ENCODE measurements at places on chromosomes 4 and X.

GRCh38 chrX:8429692-8430249 is 34.9 kb upstream of the VCX3B start:
- DNase-seq, result no peak

DNA sequence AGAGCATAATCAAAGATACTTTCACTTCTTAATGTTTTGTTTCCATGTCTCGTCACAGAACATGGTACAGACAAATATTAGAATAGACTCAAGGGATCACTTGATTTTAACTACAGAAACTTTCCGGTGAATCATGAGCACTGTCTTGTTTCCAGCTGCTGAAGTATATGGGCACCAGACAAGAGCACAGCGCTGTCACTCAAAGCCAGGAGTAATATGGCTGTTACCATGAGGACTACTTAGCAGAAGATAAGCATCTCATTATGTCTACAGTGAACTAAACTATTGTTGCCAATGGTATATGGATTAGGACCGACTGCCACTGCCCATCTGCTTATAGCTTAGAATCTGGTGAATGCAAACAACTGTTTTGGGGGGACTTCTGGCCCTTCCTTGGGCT is 34.3 kb downstream of the MECP2 start:
- DNase-seq, result no peak

- no peak for DNase-seq
Measured at GRCh38 chr4:85760511-85760910, 285.6 kb downstream of the ARHGAP24 start.

DNA sequence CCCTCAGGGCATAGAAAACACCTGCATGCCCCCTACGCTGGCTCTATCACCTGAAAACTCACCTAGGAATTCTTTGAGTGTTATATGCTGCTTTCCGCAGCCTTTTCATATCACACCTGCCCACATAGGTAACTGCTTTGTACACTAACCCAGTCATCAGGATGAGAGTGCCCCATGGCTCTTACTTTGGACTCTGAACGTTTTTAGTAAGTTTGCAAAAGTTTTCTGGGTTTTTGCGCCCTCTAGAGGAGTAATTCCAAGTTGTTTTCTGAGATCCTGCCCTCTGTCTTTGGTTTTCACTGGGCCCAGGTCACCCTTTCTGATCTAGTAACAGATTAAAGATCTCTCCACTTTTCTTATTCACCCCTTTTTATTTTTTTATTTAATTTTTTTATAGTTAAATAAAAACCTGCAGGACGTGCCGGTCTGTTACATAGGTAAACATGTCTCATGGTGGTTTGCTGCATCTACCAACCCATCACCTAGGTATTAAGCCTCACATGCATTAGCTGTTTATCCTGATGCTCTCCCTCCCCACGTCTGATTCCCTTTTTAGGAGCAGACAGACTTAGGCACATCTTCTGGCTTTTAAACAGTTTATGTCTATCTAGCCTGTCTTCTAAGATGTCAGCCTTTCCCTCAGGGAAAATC is 139.2 kb downstream of the NWD2 start:
- DNase-seq, result no peak

DNA sequence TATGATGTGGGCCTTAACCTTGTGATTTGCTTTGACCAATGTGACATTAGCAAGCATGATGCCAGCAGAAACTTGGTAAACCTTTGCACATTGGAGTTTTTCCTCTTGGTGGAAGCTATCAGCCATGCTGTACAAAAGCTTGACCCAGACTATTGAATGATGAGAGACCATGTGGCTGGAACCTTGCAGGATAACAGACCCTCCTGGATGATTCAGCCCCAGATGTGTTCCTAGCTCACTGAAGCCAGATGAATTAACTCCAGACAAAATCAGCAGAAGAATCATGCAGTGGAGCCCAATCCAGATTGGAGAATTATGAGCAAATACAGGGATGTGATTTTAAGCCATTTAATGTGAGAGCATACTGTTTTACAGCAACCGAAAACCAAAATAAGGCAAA is 16.8 kb downstream of the SPARCL1 start:
- no peak for DNase-seq
